T-cell (primary cell): ENCODE measurements at places on chromosomes 16 and 17. TPM values are rescaled to one million over a fixed set of nuclear protein-coding genes. Genes with fewer than 3 reads are reported as not detected.

Gene SALL1
- total RNA-seq, result 0.09 TPM

Gene KRTAP17-1
- not detected for total RNA-seq

Gene GNAO1
- total RNA-seq, result 5.5 TPM

Gene OR1A1
- not detected for total RNA-seq

Gene SHISA6
- total RNA-seq, result not detected

Gene KRTAP4-11
- not detected for total RNA-seq
